Stimulated activated CD4-positive, alpha-beta T cell treated with anti-CD3 and anti-CD28 coated beads, Interleukin-1b, Interleukin-23, amount 100 ng/mL, for 24 hours (primary cell): ENCODE measurements at places on chromosomes 6 and 20.

DNA sequence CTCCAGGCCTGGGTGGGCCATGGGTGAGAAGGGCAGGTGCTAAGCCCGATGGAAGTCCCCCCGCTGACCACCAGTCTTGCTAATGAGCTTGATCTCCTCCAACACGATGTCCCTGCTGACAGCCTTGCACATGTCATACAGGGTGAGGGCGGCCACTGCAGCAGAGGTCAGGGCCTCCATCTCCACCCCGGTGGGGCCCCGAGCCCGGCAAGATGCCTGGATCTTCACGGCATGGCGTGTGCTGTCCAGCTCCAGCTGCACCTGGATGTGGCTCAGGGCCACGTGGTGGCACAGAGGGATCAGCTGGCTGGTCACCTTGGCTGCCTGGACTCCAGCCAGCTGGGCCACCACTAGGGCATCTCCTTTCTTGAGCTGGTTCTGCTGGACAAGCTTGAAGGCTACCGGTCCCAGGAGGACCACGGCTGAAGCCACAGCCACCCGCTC is 27.9 kb downstream of the MOCS1 start:
- DNase-seq = no peak

DNA sequence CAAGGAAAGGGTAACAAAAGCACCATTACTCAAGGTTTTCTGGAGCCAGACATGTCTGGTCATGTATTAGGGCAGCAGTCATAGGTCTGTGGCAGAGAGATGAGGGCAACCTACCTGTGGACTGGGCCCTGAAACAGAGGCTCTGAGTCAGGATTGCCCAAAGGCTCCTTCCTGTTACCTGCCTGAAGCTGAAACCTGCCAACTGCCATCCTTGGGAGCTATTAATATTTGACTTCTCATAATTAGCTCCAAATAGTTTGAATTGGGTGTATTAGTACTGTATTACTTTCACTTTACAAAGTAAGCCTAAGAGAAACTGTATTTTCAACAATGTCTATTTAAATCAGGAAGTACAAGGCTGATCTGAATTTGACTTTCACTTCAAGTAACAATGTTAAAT is 72.0 kb upstream of the TBX18 start:
- DNase-seq = no peak

DNA sequence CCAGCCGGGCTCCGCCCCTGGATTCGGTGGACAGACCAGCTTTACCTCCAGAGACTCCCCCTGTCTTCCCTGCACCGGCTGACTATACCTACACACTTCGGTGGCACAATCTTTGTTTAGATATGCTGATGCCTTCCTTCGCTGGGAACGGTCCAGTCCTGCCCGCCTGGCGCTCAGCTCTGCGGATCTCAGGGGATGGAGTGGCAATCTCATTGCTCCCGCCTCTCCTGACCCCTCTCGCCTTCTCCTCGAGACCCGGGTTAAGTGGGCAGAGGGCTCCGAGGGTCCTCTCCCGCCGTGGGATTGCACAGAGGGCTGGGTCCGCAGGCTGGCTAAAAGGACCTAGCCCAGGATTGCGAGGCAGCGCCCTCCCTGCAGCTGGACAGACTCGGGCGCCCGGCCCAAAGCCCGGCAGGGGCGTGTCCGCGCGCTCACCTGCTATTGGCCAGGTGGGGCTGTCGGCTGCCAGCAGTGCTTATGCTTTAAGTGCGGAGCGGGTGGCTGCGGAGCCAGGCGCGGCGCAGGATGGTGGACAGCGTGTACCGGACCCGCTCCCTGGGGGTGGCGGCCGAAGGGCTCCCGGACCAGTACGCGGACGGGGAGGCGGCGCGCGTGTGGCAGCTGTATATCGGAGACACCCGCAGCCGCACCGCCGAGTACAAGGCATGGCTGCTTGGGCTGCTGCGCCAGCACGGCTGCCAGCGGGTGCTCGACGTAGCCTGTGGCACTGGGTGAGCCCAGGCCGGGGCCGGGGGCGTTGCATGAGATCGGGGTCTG is at the start of gene GNMT:
Gene GNMT, plus strand, starts transcription at position 512 of the 777 bp plus-strand sequence. Its CDS starts 14 bp downstream, at position 526.
- DNase-seq = no peak

DNA sequence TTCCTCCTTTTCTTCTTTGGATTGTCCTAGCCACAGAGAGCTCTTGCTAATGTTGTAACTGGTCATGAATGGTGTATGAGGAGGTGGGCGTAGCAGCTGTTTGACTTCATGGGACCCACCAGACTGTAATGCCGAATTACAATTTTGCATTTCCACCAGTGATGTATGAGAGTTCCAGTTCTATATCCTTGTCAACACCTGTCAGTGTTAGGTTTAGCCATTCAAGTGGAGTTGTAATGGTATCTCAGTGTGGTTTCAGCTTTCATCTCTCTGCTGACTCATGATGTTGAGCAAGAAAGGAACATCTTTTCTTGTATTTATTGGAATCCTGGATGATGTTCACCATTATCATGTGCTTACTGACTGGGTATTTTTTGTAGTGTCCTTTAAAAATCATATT is 5.1 kb downstream of the IGF2R start:
- no peak for DNase-seq

- no peak for DNase-seq
Observed at GRCh38 chr6:32852844-32853540, 512 bp downstream of the TAP1 start.

GRCh38 chr6:168149015-168149414 is 70.0 kb upstream of the FRMD1 start:
- DNase-seq = no peak

GRCh38 chr6:6001443-6001842 is 5.3 kb downstream of the NRN1 start:
- DNase-seq = no peak

GRCh38 chr6:107699697-107700325 is 124.3 kb downstream of the SCML4 start:
- no peak for DNase-seq

- DNase-seq = no peak
Observed at GRCh38 chr20:4814696-4815252, 93.1 kb downstream of the PRND start.

DNA sequence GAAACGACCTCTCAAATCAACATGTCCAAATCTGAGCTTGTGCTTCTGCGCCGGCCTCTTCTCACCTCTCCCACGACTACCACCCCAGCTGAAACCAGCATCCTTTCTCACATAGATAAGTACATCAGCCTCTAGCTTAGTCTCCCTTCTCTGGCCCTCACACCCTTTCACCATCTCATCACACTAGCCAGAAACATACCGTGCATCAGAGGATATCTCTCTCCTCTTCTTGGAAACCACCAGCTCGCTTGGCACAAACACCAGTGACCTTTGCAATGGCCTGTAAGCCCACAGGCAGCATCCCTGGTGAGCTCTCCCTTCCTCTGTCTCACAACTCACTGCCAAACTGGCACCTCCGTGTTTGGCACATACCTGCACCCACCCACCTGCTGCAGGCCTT is 291.8 kb downstream of the EYA4 start:
- no peak for DNase-seq

GRCh38 chr6:28125401-28125800 is 992 bp downstream of the ZSCAN16 start:
- no peak for DNase-seq

DNA sequence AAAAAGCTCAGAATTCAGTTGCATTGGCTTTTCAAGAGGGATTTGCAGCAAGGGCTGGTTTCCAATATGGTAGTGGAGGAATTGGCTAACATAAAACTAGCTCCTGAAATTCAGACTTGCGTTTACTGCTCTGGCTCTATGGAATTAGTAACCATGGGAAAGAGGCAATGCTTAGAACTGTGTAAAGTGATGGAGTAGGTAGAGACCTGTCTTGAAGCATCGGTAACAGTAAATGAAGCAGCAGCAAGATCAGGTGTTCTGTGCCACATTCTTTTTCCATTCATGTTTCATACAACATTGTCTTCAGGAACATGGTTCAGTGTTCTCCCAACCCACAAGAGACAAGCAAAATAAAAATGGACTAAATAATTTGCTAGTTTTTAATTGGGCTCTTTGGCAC is 6.5 kb downstream of the IRF4 start:
- DNase-seq = no peak
